ENCODE measurements at places on chromosomes 7 and 10. TPM values are rescaled to one million over a fixed set of nuclear protein-coding genes. Genes with fewer than 3 reads are reported as not detected.

Gene HOXA5
- not detected for total RNA-seq

Gene USP54
- total RNA-seq = 3.0 TPM

Gene PILRA
- 1.3 TPM for total RNA-seq

Gene ZNF485
- total RNA-seq = 1.5 TPM

Gene ZCCHC24
- total RNA-seq = 1.5 TPM

Gene CTNNA3
- 0.78 TPM for total RNA-seq

Gene RBP4
- total RNA-seq = not detected

Gene PAPOLB
- total RNA-seq = not detected

Gene THSD7A
- not detected for total RNA-seq

All from activated CD4-positive, alpha-beta memory T cell treated with anti-CD3 and anti-CD28 coated beads, Interleukin-2, amount 10 ng/mL, durations not matched to agents 7 days and 5 days (primary cell).